ENCODE measurements at places on chromosomes 4 and X.
A peak's percentile ranks its signal among the peaks of the same experiment; 100 is the strongest.

DNA sequence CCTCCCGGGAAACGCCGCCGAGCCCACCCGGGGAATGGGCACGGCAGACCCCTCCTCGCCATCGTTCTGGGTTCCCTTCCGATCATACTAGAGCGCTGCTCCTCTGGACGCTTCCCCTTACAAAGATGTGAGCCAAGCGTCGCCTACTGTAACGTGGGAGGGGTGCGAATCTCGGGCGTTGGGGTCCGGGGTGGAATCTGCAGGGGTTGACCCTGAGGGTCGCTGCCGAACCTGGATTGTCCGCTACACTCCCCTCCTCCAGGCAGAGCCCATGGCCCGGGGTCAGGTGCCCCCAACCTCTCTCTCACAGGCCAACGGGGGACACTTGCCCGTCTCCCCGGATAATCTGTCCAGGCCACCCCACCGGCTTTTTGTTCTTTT is 13.8 kb downstream of the BCOR start:
- DNase-seq: no peak

DNA sequence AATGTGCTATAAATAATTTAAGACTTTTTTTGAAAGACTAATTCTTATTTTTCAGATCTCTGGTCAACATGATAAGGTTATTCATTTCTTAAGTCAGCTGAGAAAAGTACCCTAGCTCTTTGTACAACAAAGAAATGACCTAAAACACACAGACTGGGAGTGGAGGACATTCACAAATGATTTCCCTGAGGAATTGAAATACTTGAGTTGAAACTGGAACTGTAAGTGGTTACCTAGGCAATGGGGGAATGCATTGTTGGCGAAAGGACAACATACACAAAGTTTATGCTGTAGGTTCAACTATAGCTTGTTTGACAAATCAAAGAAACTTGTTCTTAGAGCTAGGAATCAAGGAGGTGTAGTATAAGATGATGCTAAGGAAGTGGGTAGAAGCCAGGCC is 915.5 kb downstream of the FAT4 start:
- DNase-seq: no peak

DNA sequence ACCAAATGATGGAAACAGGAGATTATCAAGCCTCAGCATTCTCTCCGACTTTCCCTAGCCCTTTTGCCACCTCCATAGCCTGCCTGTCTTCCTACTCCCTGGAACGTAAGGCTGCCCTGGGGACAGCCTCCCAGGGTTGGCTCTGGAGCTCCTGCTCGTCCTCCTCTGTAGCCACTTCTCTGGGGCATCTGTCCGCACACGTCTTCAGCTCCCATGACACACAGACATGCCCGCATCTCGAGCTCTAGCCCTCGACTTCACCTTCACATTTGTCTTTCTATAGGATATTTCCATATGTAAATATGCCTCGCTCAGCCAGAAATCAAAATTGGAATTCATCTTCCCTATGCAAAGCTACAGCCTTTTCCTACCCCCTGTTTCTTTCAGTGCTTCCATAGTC is 67.7 kb downstream of the TSC22D3 start:
- DNase-seq: no peak

GRCh38 chrX:24694825-24695224 is 1.1 kb downstream of the POLA1 start:
- no peak for DNase-seq

GRCh38 chr4:94419956-94420355 is 31.8 kb upstream of the PDLIM5 start:
- no peak for DNase-seq

DNA sequence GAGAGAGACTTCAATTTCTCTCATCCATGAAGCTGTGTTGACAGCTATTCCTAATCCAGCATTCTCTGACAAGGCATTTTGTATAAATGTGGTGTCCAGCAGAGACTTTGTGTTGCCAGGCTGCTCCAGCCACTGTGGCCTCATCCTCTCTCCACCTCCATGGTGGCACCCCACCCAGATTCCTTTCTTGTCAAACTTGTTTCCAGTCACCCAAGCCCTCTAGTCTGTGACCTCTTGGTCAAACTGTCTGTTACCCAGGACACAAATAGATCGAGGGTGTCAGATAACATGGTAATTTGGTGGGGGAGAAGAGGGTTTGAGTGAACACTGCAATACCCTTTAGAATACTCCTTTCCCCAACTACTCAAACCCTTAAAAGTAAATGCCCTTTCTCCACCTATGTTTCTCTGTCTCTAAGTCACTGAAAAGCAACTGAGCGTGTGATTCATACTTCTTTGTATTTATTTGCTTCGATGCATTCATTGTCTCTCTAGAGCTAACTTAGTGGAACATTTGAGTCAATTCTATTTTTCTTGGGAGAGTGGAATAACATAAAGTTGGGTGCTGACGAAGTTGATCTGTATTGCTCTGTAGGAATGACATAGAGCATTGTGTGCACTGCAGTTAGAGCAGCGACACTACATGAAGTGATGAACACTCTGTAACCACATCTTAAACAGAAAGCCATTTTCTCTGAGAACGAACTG is 13.7 kb downstream of the PITX2 start:
- DNase-seq: no peak

GRCh38 chr4:61933527-61933926 is 733.4 kb downstream of the ADGRL3 start:
- no peak for DNase-seq

DNA sequence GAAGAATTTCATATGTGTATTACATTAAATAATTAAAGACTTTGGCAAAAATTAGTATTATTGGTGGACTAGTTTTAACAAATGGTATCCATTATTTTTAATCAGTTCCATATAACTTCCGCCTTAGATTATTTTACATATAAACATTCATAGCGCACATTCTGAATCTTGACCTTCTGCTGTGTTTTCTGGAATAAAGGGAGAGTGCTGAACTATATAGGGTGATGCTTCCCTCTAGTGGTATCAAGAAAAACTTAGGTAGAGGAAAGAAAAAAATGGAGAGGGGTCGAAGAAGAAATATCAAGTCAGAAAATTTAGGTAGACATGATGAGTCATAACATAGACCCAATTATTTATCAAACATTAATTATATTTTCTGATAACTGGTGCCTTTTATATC is 155.6 kb upstream of the PACRGL start:
- no peak for DNase-seq

GRCh38 chr4:112002248-112002661 is 143.0 kb upstream of the FAM241A start:
- DNase-seq: no peak

GRCh38 chr4:141169391-141169790 is 36.1 kb upstream of the RNF150 start:
- no peak for DNase-seq

DNA sequence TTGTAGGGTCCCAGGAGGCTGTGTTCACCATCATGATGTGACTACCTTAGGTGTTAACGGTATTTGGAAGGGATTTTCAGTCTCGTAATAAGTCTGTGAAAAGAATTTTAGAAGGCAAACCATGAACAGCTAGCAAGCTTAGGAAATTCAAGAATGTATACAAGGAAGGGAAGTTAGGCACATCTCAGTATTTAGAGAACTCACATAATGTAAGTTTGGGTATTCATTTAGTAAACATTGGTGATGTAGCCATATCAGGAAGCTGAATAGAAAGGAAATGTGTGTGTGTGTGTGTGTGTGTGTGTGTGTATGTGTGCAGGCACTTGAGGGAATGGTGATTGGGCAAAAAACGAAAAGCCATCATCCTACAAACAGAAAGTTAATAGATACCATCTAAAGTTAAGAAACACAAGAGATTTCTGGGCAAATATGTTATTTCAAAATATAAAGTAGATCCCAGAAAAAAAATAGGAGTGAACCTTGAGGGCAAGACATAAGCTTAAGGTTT is 34.7 kb upstream of the PRKX start:
- peak; percentile 10 for DNase-seq

- DNase-seq: no peak
Measured at GRCh38 chr4:83709627-83710026, 173.7 kb downstream of the GPAT3 start.

- DNase-seq: no peak
Measured at GRCh38 chr4:145316897-145317574, 136.6 kb upstream of the OTUD4 start.

DNA sequence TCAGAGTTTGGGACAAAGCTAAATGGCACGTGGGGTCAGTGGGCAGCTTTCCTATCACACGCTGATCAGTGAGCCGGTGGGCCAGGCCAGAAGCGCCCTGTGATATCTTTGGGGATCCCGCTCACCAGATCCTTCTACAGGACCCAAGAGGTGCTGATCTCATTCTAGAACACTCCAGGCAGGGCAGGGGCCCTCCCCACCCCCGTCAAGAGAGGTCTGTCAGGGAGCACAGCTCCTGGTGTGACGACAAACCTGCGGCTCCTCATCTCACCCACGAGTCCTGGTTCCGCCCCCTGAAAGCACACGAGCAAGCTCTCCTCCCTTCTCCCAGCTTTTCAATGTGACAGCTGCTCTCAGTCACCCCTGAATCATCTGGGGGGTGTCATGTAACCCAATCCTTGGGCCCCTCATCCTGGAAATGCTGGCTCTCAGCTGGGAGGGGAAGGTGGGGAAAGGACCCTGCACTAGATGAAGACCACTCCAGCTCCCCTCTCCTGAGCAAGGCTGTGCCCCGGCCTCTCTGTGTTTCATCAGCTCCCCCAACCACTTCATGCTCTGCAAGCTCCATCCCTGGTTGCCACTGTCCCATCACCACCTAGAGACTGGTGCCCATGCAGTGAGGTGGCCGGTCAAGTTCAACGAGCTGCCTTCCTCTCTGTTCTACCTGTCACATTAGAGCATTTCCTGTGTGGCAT is 4.6 kb downstream of the HCFC1 start:
- no peak for DNase-seq

DNA sequence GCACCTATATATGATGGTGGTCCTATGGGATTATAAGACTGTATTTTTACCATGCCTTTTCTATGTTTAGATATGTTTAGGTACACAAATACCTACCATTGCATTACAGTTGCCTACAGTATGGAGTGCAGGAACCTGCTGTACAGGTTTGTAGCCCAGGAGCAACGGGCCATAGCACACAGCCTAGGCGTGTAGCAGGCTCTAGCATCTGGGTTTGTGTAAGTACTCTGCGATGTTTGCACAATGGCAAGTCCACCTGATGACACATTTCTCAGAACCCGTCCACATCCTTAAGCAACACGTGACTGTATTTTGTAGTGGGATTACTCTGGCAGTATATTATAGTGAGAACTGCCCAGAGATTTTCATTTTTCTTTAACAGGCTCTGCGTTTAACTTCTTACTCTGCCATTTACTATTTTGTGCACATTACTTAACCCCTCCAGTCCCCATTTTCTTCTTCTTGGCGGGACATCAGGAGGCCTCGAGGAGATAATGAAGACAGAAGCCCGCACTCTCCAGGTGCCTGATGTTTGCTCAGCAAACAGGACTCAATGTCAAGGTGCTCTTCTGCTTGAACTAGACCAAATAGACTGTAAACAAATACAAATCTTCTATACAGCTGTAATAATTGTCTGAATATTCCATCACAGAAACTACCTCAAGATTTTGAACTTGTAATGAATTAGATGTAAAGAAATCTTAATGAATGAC is 102.0 kb upstream of the PDLIM3 start:
- no peak for DNase-seq

Data from CD4-positive, alpha-beta T cell treated with Interleukin-10 for 1 hour (primary cell).